Fibroblast of skin of back (primary cell): ENCODE measurements at places on chromosomes 3 and 15.

- no peak for DNase-seq
Measured at GRCh38 chr3:195808741-195809290, 2.9 kb downstream of the MUC4 start.

DNA sequence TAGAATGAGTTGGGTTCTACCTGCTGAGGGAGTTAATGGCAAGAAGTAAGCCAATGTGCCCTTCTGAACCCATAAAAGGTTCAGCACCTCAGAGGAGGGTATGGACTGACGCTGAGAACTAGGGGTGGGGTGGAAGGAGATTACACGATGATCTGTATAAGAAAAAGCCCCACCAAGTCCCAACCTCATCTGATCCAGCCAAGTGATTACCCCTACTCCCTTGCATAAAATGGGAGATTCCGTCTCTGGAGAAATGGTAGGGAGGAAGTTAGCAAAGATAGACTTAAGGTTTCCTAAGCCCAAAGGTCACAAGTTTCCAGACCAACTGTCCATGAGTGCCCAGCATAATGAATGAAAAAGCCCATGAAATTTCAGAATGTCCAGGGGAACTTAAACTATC, 7.1 kb upstream of the DVL3 start:
- DNase-seq = no peak

DNA sequence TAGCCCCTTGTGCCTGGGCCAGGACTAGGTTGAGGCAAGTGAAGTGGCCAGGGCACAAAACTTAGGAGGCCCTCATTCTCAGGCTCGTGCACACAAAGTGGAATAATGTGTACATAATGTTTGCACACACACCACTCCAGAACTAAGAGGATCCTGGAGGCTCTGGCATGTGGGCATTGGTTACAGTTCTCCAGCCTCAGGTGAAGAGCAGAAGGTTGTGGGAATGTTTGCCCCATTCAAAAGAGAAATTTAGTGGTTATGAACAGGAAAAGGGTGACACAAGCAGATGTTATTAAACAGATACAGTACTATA, 31.3 kb downstream of the ASB7 start:
- no peak for DNase-seq

DNA sequence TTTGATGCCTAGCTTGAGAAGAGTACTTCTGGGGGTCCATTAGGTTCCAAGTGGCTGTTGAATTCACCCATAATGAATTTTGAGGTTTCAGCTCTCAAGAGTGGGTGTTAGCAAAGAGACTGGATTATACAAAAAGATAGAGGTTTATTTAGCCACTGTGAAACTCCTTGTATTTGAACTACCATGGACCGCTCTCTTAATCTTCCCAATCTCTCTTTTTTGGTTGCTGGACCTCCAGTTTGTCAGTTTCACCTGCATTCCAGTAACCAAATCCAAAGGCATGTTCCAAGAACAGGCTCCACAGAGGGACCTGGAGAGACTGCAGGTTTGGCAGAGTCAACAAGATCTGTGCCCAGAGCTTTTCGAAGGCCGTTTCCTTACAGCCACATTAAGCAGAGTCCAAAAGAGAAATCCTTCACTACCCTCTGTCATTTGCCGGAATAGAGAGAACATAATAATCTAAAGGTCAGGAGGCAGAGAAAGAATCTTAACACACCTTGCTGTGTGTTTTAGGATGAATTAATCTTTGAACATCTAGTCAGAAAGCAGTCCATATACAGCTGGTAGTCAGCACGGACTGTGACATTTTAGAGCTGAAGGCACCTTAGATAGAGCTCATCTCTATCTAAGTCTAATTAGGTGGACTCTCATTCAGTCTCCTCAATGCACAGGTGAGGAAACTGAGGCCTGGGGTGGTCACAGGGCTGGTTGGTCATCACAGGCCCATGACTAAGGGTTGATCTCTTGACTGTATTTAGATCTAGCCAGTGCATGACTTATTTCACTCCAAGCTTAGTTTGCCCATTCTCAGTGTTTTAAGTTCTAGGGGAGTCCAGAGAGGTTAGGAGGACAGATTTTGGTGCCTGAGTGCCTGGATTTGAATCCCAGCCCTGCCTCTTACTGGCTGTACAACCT, 1.3 kb downstream of the ABHD2 start:
- no peak for DNase-seq

DNA sequence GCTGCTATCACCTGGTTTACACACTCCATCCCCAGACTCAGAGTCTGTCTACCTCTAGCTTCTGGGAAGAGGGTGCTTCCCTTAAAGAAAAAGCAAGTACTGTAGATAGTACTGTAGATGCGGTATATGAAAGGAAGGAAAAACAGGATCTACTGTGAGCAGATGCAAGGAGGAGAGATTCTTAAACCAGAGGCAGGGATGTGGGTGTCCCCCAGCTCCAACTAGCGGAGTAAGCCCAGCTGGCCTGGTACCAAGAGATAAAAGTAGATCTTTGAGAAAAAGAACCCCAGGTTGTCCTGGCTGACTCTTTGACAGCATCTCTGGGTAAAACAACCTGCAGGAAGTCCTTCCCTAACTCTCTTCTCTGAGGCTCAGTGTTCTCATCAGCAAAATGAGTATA, 523.7 kb upstream of the PROK2 start:
- no peak for DNase-seq

GRCh38 chr3:48240000-48240963, 622 bp upstream of the ZNF589 start:
- no peak for DNase-seq

DNA sequence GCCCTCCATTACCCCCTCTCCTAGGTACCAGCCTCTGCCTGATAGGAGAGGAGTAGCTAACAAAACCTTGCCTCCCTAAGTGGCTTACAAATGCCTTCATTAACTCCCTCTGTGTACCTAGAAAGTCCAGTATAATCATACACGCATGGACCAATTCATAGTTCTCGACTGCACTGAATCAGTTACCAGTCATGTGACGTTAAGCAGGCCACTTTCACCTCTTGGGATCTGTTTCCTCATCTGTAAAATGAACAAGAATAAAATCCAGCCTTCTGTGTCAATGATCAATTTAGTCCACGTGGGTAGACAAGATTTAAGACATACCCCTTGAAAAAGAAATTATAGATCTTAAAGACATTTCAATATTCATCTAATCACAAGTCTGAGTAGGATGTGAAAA, 72.2 kb downstream of the TRIM69 start:
- DNase-seq = no peak

GRCh38 chr3:108133858-108134554, 43.2 kb upstream of the CD47 start:
- DNase-seq = no peak

GRCh38 chr3:120625159-120625586, 29.0 kb downstream of the NDUFB4 start:
- DNase-seq = no peak

DNA sequence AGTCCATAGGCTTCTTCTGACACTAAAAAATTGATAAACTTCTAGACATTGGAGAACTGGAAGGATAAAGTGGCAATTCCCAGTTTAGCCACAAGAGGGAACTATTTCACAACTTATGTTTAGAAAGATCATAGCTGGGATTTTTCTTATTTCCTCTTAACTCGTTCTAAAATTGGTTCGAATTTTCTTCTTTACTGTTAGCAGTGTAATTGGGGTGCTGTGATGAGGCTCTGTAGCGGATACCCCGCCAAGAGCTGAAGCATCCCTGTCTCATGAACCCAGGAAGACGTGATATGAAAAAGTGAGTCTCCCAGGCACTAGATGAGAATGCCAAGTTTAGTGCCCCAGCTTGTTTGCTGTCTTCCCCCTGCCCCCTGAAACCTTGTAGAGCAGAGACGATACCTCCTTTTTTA, 85.1 kb downstream of the PDCD6IP start:
- DNase-seq = peak; percentile 43

DNA sequence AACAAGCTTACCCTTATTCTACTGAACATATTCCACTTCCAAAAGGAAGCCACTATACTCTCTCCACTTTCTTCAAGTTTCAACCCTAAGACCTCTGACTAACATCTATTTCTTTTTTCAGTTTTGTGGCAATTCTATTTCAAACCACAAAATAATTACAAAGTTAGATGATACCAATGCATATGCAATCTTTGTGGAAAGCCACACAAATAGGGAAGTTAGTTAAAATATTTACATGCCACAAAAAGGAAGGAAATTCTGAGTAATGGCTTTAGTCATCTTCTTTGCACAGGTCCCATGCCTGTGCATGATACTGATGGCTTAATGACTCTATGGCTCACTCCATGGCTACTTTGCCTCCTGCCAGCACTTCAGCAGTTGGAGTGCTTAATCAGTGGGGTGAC, 57.0 kb upstream of the MCTP2 start:
- DNase-seq = peak; percentile 55

GRCh38 chr15:58058073-58058472, 7.4 kb downstream of the ALDH1A2 start:
- no peak for DNase-seq

DNA sequence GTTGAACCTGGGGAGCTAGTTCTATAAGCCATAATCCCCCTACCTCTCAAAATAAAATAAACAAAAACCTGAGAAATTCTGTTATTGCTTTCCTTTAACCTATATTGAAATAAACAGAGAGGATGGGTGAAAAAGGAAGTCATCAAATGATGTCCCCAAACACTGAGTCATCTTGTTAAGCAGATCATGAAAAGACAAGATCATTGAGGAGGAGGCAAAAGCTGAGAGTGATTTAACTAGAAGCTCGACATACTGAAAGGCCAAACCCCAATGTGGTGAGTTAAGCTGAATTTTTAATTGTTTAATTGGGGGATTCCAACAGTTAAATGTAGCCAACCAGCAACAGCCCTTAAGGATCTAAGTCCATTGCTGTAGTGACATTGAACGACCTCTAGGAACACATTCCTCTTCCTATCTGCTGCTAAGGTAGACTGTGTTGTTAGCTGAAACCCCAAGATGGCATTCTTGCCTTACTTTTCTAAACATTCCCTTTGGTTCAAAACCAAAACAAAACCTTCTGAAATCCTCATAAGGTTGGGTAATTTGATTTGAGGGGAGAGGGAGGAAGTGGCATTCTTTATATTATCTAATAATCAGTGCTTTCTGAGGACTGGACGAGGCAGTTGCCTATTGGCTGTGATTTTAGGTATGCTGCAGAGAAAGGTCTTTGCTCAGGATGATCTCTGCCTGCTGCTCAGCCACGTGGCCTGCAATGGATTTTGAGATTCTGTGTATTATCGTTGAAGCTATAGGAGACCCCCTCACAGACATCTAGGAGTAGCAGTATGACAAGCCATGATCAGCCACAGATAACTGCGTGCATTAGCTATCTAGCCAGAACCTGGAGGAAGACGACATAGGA, 62.7 kb upstream of the BNIP2 start:
- no peak for DNase-seq
